ENCODE measurements at places on chromosomes 3 and 15.

- DNase-seq, result no peak
These were observed 3.1 kb downstream of the CCDC51 start for GRCh38 chr3:48436855-48437254.

- DNase-seq, result no peak
These were observed 11.8 kb upstream of the ZNF770 start for GRCh38 chr15:34999906-35000305.

DNA sequence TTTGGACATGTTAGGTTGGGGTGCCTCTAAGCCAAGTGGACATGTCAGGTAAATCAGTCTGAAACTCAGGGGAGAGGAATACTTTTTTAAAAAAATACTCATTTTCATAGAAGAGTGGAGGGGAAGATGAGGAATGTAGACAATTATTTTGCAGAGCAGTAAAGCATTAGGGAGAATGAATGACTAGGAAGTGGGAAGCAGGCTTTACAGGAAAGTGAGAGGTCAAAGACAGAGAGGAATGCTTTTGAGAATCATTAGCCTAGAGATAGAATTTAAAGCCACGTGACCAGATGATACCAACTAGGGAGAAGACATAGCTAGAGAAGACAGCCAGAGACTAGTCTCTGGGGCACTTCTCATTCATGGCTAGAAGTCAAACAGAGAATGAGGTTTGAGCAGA is 91.0 kb downstream of the RAD18 start:
- no peak for DNase-seq

GRCh38 chr15:88913017-88913849 is at the start of gene MFGE8:
Gene MFGE8, minus strand, starts transcription at chr15:88913379. Its CDS starts 60 bp downstream, at chr15:88913319.
- DNase-seq, result peak; percentile 72

DNA sequence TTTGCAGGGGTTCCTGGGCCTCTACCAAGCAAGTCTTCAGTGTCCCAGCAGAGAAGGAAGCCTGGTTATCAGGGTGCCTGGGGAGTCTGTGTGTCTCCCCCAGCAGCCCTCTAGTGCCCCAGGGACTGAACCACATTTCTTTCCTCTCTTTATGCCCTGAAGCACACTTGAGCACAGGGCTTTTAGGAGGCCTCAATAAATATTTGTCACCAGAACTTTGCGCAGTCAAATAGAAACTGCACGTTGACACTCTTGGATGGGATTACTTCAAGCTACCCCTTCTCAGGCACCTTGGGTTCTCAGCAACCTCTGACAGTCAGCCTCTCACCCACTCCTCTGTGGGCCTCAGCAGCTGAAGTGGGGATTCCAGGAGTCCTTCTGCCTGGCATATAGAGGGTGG is 226.6 kb upstream of the HES1 start:
- no peak for DNase-seq

- no peak for DNase-seq
These were observed 481.2 kb downstream of the FOXP1 start for GRCh38 chr3:71102111-71102983.

DNA sequence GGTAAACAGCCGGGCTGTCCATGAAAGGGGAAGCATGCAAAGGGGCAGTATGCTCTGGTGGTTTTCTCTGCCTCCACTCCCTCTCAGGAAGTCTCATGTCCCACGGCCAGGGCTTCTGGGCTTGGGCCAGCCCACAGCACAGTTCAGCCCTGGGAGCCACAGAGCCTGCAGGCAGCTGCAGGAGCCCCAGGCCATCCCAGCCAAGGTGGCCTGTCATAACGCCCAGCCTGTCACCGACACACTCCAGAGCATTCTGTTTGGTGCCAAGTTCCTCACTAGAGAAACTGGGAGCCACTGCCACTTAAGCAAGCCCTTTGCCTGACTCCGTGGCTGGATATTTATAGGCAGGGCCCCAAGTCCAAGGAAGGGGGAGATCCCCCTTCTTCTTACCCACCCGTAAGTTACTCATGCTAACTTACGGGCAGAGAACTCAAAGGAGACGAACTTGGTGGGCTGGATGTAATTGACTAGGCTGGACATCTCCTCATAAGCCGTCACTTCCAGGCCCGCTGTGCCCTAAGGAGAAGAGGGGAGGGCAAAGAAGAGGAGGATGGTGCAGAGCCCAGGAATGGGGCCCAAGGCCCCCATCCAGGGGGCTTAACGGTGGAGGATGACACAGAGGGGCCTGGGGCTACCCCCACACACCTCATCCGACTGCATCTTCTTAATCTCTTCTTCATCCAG is 11.7 kb downstream of the PLCB2 start:
- DNase-seq, result no peak

GRCh38 chr15:101652786-101653430 is 727 bp upstream of the TM2D3 start:
- DNase-seq, result no peak

DNA sequence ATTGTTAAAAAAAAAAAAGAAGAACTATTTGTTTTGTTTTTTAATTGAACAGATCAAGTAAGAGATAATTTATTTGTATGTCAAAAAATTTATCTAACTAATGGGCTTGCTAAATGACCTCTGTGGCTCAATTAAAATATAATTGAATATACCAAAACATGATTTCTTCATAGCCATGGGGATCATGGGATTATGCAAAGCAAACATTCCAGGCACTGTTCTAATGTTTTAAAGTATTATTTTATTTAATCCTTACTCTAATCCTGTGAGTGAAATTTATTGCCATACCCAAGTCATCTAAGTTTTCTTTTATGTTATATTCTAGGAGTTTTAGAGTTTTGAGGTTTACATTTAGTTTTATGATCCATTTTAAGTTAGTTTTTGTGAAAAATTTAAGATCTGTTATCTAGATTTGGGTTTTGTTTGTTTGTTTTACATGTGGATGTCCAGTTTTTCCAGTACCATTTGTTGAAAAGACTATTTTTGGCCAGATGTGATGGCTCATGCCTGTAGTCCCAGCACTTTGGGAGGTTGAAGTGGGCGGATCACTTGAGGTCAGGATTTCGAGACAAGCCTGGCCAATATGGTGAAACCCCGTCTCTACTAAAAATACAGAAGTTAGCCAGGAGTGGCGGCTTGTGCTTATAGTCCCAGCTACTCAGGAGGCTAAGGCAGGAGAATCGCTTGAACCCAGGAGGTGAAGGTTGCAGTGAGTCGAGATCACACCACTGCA is 52.3 kb upstream of the CNOT10 start:
- DNase-seq, result no peak

GRCh38 chr15:31353931-31354330 is 27.3 kb downstream of the KLF13 start:
- no peak for DNase-seq

GRCh38 chr3:25292036-25292435 is 136.0 kb upstream of the RARB start:
- no peak for DNase-seq

GRCh38 chr3:94121161-94121560 is 58.3 kb downstream of the NSUN3 start:
- DNase-seq, result no peak

DNA sequence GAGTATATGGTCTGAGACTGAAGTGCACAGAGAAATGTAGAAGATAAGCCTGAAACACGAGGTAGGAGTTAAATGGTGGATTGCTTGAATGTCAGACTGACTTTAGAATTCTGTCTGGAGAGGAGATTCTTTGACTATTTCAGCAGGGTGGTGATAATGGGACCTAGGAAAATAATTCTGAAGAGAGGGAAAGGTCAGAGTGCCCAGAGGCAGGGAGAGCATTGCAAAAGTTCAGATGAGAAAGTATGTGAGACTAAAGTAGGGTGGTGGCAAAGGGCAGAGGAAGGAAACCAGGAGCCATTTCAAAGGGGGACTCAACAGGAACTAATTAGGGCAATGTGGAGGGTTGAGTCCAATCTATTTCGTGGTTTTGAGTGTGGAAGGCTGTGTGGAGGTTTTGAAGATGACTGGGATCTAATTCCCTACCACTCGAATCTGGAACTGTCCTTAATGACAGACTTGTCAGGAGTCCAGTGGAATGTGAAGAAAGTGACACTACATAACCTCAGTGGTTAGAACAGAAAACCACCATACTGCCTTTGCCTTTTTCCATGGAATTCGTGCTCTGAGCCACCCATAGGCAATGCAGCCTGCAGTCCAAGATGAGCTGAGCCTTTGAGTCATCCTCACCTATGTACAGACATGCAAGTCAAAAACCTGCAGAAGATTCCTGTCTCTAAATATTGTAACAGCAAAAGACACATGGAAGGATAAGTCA is 16.1 kb downstream of the CPOX start:
- no peak for DNase-seq

DNA sequence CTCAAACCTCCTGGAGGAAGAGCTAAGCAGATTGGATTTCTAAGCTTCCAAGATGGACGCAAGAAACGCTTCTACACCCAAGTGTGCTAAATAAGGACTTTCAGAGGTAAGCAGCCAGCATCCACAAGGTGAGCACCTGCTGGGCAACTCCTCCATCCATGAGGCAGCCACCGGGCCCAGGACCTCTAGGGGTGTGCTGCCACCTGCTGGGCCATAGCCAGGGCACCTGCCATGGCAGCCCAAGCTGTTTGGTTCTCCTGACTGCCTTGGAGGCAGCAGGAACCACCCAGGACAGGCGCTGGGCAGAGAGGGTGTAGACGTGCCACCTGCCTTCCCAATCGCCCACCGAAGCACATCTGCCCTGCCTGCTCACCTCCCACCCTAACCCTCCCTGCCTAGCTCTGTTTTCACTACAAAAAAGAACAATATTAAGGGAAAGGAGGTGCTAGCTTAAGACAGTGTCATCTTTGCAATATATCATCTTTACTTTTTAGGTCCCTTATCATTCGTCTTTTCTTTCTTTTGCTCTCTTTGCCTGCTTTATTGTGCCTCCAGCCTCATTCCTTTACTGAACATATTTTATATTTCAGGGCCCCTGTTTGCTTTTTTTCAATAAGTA is 12.9 kb downstream of the C15orf62 start:
- peak; percentile 78 for DNase-seq

DNA sequence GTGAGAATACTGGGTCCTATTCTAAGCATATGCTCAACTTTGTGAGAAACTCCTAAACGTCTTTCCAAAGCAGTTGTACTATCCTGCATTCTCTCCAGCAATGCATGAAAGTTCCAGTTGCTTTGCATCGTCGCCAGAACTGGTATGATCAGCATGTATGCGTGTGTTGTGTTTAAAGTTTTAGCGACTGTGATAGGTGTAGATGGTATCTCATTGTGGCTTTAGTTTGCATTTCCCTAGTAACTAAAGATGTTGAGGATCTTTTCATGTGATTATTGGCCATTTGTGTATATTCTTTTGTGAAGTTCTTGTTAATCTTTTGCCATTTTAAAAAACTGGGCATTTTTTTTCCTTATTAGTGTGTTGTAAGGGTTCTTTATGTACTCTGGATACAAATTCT is 115.1 kb downstream of the SPATA16 start:
- DNase-seq, result no peak

Data from stimulated activated CD4-positive, alpha-beta T cell treated with anti-CD3 and anti-CD28 coated beads, Interleukin-2, amount 100 ng/mL, for 24 hours (primary cell).